Stimulated activated naive CD4-positive, alpha-beta T cell (primary cell): ENCODE measurements at places on chromosomes 5 and 9.
A peak's percentile ranks its signal among the peaks of the same experiment; 100 is the strongest.

GRCh38 chr5:181198106-181198685 is 6.8 kb downstream of the TRIM7 start:
- DNase-seq = no peak

DNA sequence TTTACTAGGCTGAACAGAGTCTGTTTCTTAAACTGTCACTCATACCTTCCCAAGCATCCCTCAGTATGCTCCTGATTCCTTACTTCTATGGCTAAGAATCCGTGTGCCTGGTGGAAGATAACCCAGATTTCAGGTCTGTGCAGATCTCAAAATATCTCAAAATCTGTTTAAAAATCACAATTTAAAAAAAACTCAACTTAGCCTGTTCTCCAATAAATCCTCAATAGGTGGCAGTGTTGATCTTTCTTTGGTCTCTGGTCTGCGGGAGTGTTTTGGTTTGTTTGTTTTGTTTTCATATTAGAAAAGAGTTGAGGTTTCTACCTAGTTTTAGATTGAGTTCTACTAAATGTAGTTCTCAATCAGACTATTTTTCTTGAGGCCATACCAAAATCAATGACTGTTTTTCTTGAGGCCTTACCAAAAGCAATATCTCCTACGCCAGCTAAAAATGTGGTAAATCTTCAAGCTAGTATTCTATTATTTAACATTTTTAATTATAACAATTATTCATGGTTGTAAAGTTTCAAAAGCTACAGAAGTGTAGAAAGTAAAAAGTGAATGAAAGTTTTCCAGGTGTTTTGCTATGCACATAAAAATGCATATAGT is 57.9 kb downstream of the TGFBR1 start:
- DNase-seq = peak; percentile 54

DNA sequence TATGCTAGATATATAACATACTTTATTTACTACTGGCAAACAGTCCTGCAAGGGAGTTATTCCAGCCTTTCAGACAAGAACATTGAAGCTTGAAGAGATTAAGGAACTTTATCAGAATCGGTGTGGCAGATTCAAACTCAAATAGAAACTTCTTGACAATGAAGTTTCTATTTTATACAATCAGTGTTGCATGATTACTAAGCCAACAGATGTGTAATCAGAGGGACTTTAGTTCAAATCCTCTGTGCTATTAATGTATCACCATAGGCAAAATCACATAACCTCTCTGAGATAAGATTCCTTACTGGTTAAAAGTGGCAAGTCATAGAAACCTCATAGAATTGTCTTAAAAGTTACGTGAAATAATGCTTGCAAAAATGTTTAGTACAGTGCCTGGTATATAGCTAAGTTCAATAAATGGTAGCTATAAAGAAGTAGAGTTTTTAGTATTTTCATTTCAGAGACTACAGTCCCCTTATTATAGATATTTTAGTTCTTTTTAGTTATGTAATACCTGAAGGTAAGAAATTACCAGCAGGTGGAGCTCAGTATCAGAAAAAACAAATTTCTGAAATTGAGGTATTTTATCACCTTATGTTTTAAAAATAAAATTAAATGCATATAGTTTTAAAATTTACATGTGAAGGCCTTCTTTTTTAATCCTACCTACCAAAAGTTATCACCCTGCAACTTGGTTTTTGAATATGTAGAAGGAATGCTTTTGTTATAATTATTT is 172.1 kb downstream of the FER start:
- peak; percentile 2 for DNase-seq

GRCh38 chr5:139705655-139706587 is 57.8 kb downstream of the CXXC5 start:
- DNase-seq = no peak

GRCh38 chr5:87770016-87770570 is 357.4 kb upstream of the CCNH start:
- no peak for DNase-seq

- no peak for DNase-seq
Measured at GRCh38 chr5:22683050-22683449, 170.1 kb downstream of the CDH12 start.

DNA sequence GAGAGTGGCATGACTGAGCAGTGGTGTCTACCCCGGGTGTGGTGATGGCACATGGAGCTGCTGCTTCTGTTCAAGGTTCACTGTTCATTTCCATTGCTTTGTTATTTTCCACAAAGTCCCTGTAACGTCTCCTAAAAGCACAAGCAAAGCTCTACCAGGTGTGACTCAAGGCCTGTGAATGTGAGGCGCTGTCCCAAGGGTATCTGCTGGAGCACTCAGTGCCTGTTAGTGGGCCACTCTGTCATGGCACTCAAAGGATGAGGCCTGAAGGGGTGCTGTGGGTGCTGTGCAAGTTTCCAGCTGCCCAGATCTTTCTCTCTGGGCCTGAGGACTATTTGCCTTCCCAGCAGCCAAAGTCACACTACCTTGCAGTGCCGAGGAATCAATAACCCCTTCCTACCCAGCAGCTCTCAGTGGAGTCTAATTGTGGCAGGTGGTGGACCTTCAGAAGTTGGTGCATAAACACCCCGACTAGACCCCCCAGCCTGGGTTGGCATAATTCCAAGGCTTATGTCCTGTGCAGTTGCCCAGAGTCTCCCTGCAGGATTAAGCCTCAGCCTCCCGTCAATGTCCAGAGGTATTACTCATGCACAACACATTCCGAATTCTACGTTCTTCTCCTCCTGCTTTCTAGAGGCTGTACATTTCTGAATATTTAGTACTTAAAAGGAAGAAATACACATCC is 17.4 kb upstream of the PTCH1 start:
- no peak for DNase-seq

DNA sequence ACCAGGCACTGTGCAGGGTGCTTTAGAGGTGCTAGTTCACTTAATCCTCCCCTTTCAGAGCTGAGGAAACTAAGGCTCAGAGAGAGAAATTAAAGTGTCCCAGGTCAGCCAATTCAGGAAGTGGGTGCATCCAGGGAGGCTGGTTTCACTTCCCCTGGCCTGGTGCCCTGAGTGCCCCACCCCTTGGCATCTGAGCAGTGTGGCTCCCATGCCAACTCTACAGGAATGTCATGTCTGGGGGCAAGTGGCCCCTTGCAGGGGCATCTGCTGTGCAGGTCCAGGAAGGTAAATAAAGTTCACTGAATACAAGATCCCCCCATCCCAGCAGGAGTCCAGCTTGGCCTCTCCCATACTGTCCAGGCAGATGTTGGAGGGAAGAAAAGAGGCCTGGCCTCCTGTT is 4.4 kb upstream of the N4BP3 start:
- no peak for DNase-seq

- no peak for DNase-seq
Measured at GRCh38 chr9:137050570-137050969, 3.3 kb downstream of the ENTPD2 start.

DNA sequence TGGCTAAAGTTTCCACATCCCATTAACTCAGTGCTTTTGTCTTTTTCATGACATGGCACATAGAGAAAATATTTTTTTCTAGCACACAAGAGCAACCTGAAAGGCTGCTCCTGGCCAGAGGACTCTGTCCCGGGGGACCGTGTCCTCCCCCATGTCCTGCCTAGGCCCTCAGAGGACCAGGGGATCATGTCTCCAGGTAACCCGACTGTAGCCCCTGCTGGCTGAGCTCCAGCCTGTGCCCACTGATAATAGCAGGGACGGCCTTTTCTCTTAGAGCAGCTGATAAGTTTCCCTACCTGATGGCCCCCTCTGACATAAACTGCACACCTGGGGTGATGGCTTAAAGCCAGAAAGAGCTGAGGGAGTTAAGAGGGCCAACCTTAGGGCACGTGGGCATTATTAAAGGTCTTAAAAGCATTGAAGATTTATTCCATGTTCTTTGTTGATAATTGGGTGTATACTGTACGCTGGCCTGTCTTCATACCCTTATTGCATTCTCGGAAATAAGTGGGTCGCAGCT is 5.9 kb downstream of the HDHD3 start:
- DNase-seq = no peak

DNA sequence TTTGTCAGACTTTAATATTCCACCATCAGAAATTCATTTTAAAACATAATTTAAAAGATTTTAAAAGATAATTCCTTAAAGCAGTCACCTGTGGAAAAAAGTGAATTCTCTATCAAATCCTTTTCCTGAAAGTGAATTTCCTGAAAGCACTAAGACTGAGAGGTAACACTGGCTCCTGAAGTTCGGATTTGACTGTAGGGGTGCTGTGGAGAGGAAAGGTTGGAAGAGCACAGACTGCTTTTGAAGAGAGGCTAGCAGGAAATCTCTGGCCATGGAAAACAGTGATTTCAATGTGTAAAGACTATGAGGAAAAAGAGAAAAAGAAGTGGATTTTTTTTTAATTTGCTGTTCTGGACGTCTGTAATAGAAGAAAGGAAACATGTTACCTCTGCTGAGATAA is 35.7 kb upstream of the TMEM161B start:
- DNase-seq = no peak

DNA sequence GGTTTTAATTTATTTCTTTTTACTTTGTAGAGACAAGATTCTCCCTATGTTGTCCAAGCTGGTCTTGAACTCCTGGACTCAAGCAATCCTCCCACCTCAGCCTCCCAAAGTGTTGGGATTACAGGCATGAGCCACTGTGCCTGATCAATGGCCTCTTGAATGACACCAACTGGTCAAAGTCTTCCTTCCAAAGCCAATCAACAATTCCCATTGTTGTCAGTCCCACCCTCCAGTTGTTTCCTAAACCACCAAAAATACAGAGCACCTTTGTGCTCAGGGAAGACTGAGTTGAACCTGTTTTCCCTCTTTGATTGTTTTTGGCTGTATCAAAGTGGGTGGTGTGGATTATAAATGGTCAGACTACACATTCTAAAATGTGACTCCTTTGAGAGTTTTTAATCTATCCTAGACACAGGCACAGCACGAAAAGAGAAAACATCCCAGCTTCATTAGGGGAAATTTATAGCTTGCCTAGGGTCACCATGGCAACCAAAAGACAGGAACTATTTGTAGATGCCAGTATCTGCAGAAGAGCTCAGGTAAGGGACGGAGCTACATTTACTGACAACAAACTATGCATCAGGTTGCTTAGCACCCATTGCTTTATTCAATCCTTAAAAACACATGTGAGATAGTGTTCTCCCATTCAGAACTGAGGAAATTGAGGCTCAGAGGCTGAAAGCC is 27.6 kb upstream of the ATP6V1G1 start:
- DNase-seq = no peak
